ENCODE measurements at places on chromosomes 2 and 18. TPM values are rescaled to one million over a fixed set of nuclear protein-coding genes. Genes with fewer than 3 reads are reported as not detected.

The SKOR2 gene
- not detected for polyA plus RNA-seq

The CFAP53 gene
- polyA plus RNA-seq = 4.0 TPM

The PASK gene
- 17.5 TPM for polyA plus RNA-seq

DNA sequence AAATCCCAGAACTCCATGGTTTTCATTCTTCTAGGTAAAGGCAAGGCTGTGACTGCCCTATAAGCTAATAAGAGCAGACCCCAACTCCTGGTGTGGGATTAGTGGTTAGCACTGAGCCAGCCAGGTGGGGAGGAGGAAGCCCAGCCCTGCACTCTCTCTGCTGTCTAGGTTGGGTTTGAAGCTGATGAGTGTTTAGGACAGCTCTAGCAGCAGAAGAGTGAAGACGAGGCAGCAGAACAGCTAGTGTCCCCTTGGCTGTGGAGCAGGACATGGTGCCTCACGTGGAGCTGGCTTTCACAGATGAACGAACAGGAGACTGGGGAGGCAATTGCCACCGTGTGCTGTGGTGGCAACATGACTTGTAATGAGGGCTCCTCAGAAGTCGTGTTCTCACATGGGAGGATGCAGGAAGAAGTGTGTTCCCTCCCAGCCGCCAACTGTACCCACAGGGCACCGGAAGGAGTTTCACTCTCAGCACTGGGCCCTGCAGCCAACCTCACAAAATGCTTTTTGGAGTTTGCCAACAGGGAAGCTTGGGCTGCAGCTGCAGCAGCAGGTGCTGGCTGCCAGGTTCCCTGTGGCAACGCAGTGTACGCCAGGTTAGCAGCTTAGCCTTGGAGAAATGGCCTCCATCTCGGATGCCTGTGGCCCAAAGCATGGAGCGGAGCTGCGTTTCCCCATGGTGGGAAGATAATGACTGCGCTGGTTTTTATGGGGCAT lies 328.2 kb downstream of the SETBP1 start:
- no peak for DNase-seq

GRCh38 chr18:3218819-3219218 lies 949 bp downstream of the MYOM1 start:
- DNase-seq = no peak

DNA sequence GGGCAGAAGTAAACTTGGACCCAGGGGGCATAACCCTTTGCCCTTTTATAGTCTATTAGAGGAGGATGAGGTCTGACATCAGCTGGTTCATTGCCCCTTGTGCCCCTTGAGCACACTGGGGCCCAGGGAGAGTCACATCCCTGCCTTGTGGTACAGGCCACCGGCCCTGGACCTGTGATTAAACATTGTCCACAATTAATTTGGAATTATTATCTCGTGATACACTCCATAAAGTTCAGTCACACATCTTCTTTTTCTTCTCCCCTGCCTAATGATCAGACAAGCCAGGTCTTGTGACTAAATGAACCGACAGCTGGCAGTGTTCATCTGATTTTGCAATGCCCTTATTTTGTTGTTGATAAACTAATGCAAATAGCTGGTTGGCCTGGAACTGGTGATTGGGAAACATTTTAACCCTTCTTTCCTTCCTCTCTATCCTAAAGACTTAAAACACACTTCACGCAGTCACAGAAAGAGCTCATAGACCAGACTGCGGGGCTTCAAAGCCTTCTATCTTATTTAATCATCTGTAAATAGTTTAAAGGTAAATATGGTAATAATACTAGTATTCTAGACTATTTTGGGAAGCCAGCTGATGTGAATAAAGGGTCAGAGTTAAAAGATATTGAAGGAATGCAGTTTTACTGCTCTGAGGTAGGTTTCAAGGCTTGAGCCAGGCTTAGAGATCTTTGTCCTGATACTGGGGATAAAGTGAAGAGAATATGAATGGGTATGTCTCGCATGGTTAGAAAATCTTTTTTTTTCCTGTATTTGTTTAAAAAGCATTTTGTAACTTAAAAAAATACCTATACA lies 13.4 kb downstream of the IL1R1 start:
- DNase-seq = no peak

- no peak for DNase-seq
These were observed 227.5 kb downstream of the TPGS2 start for GRCh38 chr18:36601316-36601715.

DNA sequence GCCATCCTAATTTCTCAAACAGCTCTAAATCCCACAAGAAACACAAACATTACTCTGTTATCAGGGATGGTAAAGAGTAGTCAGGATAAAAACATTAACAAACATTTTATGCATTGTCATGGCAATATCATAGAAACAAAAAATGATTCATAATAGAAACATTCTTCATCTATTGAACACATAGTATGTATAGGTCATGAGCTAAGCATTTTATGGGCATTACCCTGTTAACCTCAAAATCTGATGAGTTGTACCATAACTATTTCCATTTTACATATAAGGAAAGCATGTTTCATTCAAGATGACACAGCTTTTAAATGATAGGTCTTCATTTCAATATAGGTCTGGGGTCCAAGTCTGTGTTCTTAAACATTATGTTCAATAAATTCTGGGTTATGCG lies 344.9 kb downstream of the RND3 start:
- DNase-seq = no peak

- DNase-seq = no peak
These were observed 9.2 kb downstream of the LRRFIP1 start for GRCh38 chr2:237636578-237636977.

Data from left renal pelvis (tissue), 4 donors.